ENCODE measurements at places on chromosomes 6 and 20. TPM values are rescaled to one million over a fixed set of nuclear protein-coding genes. Genes with fewer than 3 reads are reported as not detected.
A peak's percentile ranks its signal among the peaks of the same experiment; 100 is the strongest.

DNA sequence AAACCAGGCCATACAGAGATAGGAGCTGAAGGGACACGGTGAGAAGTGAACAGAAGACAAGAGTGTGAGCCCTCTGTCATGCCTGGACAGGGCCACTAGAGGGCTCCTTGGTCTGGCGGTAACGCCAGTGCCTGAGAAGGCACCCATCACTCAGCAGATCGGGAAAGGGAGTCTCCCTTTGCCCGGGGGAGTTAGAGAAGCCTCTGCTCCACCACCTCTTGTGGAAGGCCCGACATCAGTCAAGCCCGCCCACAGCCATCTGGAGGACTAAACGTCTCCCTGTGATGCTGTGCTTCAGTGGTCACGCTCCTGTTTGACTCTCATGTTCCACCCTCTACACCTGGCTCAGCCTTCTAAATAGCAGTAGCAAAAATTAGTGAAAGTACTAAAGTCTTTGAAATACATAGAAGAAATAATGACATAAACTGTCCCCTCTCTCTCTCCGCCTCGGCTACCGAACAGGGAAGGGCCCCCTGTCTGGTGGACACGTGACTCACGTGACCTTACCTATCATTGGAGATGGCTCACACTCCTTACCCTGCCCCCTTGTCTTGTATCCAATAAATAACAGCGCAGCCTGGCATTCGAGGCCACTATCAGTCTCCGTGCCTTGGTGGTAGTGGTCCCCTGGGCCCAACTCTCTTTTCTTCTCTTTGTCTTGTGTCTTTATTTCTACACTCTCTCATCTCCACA is 66.7 kb downstream of the RPP21 start:
- peak; percentile 36 for DNase-seq

GRCh38 chr6:158518191-158519127 is 41.4 kb upstream of the TMEM181 start:
- DNase-seq: peak; percentile 69

DNA sequence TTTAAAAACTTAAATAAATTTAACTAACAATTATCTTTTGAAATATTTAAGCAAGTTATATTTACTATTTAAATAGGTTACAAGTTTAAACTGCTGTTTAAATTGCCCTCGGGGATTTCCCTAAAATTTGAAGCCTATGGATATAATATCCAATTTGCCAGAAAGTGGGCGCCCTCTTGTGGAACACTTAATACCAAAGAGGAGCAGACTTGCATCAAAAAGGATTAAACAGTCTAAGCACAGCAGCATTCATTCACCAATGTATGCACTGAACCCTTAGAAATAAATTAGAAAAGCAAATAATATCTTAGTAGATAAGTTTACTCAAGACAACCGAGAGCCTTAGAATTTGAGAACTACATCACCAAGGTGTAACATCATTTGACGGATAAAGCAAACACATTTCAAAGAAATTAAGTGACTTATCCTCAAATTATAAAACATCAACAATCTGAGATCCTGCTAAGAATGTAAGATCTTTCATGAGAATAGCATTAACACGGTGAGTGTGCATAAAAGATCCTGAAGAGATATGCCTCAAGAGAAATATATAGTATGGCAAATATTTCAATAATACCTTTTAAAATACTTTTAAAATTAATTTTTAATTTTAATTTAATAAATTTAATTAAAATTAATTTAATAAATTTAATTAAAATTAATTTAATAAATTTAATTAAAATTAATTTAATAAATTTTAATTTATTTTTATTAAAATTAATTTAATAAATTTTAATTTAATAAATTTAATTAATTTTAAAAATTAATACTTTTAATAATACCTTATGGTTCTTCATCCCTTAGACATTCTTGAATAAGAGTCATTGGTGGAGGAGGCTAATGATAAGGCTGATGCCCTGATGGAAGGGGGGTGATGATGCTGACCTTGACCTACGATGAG is 11.5 kb upstream of the MEP1A start:
- DNase-seq: peak; percentile 50

DNA sequence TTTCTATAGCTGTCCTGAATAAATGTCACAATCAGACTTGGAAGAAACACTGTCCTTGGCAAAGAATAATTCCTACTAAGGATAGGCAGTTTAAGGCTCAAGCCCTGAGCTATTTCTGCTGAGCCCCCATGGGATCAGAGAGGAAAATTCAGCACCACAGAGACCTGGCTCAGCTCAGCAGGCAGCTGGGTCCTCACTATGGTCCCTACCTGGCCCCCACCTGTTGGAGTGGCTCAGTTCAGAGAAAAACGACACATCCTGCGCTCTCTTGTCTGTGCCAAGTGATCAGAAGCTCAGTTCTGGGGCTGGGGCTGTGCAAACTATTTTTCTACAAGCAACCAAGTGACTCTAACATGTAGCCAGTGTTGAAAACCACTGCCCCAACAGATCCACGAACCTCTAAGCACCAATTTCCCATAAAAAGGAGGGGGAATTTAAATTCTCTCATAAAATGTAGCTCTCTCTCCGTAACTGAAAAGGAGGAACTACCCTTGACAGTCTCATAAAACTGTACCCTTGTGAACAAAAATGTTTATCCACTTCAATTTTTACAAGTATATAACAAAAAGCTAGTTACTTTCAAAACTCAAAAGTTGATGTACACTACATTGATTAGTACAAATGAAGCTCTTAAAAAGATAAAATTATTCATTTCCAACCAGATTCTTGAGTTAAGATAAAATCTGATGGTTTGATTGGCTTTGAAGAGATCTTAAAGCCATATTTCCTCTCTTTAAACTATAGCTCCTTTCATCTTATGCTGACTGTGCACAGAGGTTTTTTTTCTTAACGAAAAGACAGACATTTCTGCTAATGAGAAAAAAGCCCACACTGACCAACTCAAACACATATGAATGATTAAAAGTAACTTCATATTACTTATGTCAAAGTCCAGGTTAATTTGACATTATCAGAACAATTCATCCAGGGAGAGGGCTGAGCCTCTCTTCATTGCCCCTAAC is 52.0 kb downstream of the KIF13A start:
- DNase-seq: no peak

- DNase-seq: peak; percentile 16
Measured at GRCh38 chr6:117352466-117353081, 73.2 kb downstream of the ROS1 start.

- no peak for DNase-seq
Measured at GRCh38 chr20:58023346-58023745, 205.1 kb downstream of the ANKRD60 start.

Gene L3MBTL3
- 14.4 TPM for total RNA-seq

Gene KHDC1L
- total RNA-seq: not detected

Gene SERINC1
- total RNA-seq: 235 TPM
